ENCODE measurements at places on chromosomes 6 and 20.

DNA sequence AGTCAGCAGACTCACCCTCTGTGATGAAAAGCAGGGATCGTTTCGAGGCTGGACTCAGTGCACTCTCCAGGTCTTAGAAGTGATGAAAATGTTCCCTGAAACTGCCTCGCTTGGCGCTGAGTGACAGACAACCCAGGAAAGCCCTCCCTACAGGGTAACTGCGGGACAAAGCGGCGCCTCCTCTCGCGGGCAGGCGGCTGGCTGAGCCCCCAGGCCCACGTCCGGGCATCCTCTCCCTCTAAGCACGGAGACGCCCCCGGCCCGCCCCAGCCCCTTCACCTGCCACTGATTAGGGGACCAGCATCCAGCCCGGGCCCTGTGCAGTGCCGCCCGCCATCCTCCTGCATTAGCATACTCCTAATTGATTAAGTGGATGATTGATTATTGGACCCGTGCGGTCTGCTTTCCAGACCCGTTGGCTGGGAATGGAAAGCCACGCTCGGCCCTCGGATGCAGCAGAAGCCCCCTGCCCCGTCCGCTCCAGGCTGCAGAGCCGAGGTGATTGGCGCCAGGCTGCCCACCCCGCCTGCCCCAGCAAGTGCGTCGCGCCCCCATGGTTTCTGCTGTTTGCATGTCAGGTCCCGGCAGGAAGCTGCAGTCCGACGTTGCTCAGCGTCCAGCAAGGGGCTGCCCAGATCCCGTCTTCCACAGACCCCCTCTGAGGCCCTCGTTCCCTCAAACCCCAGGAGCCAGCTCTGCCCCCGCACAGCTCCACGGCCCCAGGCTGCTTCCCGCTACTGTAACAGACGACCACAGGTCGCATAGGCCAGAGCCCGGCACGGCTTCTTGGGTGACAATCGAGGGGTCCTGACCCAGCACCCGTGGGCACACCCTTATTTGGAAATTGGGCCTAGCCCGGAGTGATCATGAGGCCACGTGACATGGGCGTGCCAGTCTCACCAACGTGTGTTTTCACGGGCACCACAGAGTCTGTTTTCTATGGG, 131.6 kb downstream of the DLL1 start:
- DNase-seq: no peak

- no peak for DNase-seq
These were observed 129.9 kb downstream of the MRPL14 start for GRCh38 chr6:43997345-43997677.

DNA sequence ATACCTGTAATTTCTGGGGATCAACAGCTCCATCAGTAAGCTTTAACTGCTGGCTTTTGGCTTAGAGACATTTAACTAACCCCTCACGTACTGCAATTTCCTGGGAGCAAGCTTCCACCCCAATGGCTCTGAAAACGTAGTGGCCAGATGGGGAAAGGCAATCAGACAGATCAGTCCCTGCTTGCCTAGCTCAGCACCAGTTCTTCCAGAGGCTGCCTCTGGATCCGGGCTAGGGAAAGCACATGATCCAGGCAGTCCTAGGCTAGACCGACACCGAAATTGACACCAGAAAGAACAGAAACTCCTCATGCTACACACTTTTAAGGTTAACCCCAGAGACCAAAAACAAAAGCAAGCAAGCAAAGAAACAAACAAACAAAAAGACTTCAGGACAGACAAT, 13.3 kb downstream of the PREP start:
- DNase-seq: peak; percentile 7

GRCh38 chr6:142313284-142313683, 11.5 kb downstream of the ADGRG6 start:
- no peak for DNase-seq

DNA sequence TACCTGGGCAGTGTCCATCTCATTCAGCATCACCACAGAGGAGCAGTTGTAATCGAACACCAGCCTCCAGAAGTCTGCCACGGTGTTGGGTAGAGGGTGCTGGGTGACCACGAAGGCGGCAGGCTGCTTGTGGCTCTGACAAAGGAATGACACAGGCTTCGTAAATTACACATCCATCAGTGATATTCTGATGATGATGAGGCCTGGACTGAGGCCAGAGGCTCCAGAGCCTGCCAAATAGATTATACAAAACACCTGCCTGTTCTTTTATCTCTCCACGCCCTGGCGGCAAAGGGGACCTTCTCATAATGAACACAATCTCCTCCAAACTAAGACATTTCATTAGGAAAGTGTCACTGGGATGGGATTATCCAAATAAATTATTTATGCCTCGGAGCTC, 480.2 kb upstream of the CHD6 start:
- peak; percentile 76 for DNase-seq

GRCh38 chr6:21157186-21157929, 436.2 kb upstream of the SOX4 start:
- peak; percentile 55 for DNase-seq

DNA sequence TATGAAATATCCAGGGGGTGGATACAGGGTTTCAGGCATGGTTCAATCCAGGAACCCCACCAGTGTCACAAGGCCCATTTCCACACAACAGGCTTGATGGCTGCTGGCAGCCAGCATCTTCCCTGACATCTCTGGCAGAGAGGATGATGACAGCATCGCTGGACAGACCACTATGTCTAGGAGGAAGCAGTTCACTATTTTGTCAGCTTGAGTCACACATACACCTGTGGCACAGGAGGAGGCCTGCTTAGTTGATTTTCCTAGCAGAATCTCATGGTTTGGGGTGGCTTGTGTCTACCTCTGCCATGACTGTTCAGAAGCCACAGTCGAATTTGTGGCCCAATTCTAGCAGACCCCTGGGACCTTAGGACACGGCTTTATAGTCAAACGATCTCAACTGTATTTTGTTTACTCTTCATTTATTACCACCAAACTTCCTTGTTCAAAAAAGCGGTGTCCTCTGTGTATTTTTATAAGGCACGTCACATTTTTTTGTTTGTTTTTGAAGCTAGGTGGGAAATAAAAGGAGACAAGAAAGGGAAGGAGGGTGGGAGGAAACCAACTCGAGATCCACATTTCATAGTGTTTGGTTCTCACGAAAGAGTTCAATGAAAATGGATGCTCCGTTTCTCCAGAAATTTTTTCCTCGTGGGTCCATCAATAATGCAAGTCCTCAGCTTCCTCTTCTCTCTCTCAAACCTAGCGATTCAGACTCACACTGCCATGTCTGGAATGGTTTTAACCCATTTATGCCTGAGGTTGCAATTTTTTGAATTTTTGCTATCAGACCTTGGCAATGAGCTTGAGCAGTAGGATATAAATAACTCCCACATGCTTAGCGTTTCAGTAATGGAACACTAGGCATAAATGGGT, 94.4 kb downstream of the TOX2 start:
- DNase-seq: no peak

GRCh38 chr20:35465976-35466375, 10.6 kb downstream of the CEP250 start:
- no peak for DNase-seq

- DNase-seq: no peak
These were observed 288.0 kb upstream of the AGPAT4 start for GRCh38 chr6:161561908-161562307.

DNA sequence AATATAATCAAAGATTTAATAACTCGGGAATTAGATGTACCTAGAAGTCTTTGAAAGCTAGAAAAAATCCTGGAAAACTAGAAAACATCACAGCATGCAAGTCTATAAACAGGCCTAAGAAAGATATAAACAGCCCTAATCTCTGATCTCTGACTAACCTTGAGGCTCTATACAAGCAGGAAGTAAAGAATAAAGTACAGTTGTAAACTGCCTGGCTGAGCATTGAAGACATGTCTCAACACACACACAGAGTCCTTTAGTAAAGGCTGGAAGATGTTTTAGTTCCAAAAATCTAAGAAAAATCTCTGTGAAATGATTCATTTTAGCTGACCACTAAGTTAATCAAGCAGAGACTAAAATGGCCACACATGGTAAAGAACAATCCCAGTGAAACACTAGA, 774.5 kb downstream of the EYS start:
- DNase-seq: no peak

DNA sequence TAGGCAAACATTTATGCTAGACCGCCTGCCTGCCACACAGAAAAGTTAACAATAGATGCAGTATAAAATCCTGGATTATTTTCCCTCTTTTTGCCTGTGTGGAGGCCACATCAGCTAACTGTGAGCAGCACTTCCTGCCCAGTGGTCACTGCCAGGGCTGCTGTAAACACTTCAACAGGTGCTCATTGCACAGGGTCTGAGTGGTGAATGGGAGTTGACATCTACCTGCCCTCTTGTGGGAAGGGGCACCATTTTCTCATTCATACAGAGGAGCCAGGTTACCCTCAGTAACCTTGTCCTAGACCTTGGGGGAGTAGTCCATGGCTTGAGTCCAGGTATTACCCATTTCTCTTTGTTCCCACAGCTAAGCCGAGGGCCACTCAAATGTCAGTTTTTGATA, 235.3 kb downstream of the TMEM242 start:
- peak; percentile 14 for DNase-seq

- no peak for DNase-seq
These were observed 17.9 kb downstream of the SLA2 start for GRCh38 chr20:36628076-36628475.

- DNase-seq: peak; percentile 45
These were observed 58.0 kb downstream of the ZFAND3 start for GRCh38 chr6:37877373-37878149.

- DNase-seq: peak; percentile 96
These were observed at the start of gene HMGN4 for GRCh38 chr6:26537846-26538571. HMGN4 (plus strand) TSS chr6:26538366; CDS start chr6:26545207, 6,841 bp downstream.

GRCh38 chr6:2705256-2705655, 45.5 kb downstream of the MYLK4 start:
- no peak for DNase-seq

- DNase-seq: peak; percentile 37
These were observed 417.1 kb downstream of the BCKDHB start for GRCh38 chr6:80523531-80523997.

- peak; percentile 53 for DNase-seq
These were observed 28.2 kb upstream of the ANKEF1 start for GRCh38 chr20:10006447-10007090.

- no peak for DNase-seq
These were observed 20.1 kb upstream of the BCAS1 start for GRCh38 chr20:54090230-54091119.

DNA sequence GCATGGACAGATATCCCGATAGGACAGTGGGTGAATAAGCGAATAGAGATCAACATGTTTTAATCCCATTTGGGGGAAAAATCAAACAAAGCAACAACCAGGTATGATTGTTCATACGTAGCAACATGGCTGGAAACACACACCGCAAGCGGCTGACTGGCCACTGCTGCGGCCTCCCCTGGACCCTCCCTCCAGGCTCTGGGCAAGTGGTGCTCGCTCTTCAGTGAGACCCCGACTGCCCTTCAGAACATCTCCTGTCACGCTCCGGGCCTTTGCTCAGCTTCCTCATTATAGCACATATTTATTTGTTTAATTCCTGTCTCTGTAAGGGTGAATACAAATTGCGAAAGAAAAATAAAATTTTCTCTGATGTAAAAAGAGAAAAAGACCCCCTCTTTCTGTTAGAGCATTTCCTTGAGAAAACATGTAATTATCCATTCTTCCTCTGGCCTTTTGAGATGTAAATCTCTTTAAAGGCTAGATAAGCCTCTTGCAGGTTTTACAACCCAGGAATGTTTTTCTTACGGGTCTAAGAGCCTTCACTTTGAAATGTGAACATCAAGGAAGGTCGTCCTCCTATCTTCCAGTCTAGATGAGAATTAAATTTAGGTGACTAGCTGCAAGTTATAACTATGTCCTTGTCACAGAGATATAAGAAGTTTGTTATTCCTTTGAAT, 11.0 kb upstream of the FAM210B start:
- peak; percentile 5 for DNase-seq

DNA sequence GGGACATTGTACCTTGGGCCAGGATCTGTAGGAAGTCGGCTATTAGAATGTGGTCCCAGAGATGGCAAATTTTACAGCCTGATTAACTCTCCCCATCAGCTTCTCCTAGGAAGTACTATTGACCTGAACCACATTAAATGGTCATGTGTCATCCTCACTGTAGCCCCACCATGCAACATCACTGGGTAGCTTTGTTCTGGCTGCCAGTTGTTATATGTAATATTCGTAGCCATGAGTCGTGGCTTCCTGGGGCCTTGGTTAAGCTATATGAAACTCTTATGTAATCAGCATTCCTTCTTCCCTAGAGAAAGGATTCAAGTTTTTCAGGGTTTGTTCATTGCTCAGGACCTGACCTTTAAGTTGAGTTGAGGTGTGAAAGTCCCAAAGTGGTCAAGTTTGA, 125.7 kb downstream of the ANKS1A start:
- DNase-seq: peak; percentile 19

- DNase-seq: no peak
These were observed 43.8 kb downstream of the REV3L start for GRCh38 chr6:111439171-111439570.

GRCh38 chr6:105210932-105211531, 31.2 kb upstream of the POPDC3 start:
- peak; percentile 77 for DNase-seq

- DNase-seq: no peak
These were observed 47.4 kb upstream of the FOXC1 start for GRCh38 chr6:1562171-1562955.

DNA sequence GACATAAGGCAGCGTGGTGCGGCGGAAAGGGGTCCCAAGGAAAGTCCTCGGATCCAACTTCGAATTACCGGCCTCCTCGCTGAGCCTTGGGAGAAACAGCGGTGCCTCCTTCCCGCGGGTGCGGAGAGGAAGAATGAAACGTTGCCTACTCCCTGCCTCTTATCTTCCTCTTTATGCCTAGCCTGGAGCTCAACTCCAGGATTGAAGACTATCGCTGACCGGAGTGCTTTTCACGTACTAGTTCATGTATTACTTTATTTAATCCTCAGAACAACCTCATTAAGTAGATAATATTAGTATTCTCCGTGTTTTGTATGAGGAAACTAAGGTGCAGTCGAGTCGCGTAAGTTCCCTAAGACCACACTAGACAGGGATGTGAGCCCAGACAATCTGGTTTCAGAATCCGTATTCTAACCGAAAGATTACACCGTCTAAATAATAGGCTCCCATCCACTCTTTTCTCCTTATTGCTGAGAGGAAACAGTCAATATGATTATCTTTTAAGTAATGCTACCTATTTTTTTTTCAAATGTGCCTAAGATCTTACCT, 793 bp upstream of the PDSS2 start:
- peak; percentile 36 for DNase-seq

DNA sequence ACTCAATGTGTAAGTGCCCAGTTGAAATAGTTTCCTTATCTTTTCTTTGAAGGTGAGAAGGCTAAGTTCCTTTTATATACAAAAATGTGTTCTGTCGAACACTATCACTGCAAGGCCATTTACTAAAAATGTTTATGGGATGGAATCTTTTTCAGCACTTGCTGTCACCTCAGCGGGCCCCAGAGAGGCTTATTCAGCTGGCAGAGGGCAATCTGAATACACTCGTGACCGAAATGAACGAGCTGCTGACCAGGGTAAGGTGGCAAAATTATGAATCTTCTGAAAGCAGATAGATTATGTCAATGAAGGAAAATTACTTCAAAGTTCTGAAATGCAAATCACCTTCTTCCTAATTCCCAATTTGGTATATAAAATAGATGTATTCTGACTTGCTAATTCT, 340.2 kb downstream of the ARHGAP18 start:
- no peak for DNase-seq

Measured in NCI-H69 (cell line).